ENCODE measurements at places on chromosomes 1 and 21.

DNA sequence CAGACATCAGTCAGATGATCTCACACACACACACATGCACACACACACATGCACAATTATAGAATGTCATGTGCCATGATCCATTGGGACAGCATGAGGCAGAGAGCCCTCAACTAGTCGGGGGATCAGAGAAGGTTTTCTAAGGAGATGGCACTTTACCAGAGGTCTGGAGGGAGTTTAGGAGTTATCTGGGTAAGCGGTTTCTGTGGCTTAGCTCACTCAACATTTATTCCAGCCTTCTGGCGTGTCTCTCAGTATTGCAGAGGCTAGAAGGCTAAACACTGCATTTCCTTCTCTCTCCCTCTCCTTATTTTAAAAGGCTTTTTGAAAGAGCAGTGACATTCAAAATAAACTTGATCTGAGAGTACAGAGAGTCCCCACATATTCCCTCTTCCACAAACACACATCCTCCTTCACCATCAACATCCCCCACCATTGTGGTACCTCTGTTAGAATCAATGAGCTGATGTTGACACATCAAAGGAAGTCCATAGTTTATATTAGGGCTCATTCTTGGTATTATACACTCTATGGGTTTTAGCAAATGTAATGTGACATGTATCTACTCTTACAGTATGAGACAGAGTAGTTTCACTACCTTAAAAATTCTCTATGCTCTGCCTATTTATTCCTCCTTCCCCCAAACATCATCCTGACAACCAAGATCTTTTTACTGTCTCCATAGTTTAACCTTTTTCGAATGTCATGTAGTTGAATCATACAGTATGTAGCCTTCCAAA lies 9.0 kb upstream of the PLA2G2A start:
- no peak for DNase-seq

DNA sequence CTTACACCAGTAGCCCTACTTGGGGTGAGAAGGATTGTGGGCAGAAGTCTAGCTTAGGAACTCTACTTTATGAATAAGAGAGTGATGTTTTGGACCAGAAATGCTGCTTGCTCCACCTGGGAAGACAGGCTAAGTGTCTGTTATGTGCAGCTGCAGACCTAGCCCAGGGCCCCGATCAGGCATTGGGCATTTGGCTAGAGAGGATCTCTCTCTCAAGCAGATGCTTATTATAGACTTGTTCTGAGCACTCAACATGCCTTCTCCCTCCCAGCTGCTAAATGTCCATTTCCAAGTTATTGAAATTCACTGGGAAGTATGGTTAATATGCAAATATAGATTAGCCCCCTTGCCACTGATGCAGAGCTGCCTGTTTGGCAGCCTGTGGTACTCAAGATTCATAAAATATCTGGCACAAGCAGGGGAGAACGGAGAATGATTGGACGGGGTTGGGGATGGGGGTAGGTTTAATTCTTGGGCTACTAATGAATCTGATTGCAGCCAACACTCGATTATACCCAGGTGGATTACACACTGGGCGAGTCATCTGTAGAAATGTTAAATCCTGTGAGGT lies 115.9 kb downstream of the KCND3 start:
- no peak for DNase-seq

GRCh38 chr1:1198423-1199140 lies 7.8 kb downstream of the TNFRSF18 start:
- DNase-seq: no peak

GRCh38 chr1:25875154-25875855 lies at the start of gene PAQR7:
TSS of gene PAQR7 (minus strand) at chr1:25875708. CDS start at chr1:25863839, 11,869 bp downstream.
- no peak for DNase-seq

DNA sequence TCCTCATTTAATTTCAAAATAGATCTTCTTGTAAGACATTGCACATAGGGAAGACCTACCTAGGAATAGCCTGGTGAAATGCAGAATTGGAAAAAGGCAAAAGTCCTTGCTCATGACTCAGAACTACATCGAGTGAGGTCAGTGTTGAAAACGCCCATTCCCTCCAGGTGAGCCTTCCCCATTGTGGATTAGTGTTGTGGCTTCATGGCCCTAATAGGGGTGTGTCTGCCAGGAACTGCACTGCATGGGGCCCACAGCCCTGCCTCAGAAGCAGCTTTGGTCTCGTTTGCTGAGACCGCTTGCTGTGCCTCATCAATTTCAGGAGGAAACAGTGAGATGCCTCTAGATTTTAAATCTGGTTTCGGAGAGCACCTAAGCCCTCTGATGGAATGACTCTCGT lies 17.0 kb downstream of the TFF3 start:
- DNase-seq: no peak

DNA sequence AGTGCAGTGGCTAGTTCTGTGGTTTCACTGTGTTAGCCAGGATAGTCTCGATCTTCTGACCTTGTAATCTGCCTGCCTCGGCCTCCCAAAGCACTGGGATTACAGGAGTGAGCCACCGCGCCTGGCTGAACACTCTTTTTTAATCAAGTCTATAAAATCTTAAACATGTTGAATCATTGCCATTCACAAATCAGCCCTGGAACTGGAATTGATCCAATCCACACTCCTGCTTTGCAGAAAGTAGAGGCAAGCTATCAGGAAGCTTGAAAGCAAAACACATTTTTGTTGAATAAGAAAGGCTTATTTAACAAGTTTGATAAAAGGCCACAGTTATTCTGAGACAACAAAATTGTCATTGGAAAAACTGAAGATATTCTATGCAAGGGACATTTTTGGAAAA lies 18.3 kb upstream of the EFHD2 start:
- DNase-seq: no peak

DNA sequence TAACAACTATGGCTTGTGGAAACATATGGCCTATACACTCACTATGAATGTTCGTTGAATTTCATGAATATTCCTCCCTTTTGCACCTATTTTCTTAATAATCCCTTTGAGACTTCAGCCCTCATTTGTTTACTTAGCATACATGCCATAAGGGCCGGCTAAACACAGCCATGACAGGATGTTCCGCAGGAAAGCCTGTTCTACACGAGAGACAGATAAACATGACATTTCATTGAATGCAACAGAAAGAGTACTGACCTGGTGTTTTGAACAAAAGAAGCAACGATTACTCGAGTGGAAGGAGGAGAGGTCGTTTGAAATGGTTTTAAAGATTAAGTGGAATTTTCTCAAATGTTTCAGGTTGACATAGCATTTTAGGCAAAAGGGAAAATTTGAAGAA lies 459.5 kb upstream of the CXADR start:
- no peak for DNase-seq

DNA sequence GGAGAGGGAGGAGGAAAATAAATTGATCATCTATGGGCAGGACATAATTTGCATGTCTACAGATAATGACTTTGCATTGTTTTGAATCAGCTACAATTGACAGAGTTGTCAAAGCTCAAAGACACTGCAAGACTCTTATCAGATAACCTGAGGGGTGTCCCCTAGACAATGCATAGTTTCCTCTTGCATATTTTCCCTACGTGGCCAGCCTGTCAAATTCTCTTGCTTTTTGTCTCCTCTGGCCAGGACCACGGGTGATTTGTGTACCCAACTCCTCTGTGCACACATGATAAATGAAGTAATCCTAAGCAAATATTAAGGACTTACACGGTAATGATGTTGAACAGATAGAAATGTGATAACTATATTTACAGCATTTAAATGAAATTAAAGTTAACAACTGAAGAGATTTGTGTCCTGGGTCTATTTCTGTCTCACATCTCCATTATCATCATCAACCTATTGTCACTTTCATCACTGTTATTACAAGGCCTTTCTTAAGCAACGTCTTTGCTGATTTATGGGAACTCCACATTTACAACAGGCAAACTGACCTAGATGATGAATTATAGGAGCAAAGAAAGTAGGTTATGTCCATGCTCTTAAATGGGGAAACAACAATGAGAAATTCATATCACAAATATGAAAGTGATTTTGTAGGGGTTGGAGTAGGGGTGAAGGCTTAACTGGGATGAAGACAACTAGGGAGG lies 18.8 kb downstream of the BATF3 start:
- DNase-seq: no peak

DNA sequence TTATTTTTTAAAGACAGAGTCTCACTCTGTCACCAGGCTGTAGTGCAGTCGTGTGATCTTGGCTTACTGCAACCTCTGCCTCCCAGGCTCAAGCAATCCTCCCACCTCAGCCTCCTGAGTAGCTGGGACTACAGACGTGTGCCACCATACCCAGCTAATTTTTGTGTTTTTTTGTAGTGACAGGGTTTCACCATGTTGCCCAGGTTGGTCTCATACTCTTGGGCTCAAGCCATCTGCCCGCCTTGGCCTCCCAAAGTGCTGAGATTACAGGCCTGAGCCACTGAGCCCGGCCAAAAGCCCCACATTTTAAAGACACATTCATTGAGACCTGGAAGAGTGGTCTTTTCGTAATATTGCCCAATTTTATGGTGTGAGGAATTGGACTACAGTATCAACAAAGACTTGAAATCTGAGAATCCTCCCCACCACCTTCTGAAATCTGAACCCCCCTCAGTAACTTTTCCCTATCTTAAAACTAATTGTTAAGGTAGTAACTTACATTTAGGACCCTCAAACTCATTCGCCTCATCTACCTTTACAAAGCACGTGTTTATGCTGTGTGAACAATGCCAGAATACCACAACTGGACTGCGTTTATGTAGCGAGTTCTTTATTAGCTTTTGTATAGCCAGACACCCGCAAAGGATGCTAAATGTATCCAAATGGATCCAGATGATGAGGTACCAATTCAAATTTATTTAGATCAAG lies 2.7 kb downstream of the ERRFI1 start:
- no peak for DNase-seq

DNA sequence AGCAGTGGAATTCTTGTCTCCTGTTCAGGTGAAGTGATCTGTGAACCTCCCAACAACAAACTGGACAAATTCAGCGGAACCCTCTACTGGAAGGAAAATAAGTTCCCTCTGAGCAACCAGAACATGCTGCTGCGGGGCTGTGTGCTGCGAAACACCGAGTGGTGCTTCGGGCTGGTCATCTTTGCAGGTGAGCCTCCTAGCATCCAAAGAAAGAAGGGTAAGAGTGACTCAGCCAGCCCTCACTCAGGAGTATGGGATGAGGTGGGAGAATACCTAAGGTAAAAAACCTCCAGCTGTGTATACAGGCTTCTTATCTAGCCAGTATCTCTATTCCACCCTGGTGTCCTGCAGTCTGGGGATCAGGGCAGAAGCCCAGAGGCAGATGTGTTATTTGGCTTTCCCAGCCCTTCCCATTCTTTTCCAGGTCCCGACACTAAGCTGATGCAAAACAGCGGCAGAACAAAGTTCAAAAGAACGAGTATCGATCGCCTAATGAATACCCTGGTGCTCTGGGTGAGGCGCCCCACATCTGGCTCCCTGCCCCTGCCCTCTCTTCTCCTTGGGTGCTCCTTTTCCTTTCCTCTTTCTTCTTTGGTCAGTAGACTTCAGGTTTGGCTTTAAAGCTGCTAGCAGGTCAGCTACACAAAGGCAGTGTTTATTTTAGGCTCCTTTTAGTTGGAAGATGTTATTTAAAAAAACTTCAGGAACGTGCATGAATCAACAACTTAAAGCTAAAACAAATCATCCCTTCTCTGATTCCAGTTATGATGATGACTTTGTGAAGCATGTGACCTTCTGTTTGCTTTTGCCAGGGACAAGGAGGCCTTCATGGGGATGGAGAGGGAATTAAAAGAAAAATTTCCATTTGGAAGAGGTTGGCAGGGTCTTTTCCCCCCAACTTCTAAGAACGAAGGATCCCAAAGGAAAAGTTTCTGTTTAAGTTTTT lies 9.0 kb downstream of the ATP8B2 start:
- no peak for DNase-seq

DNA sequence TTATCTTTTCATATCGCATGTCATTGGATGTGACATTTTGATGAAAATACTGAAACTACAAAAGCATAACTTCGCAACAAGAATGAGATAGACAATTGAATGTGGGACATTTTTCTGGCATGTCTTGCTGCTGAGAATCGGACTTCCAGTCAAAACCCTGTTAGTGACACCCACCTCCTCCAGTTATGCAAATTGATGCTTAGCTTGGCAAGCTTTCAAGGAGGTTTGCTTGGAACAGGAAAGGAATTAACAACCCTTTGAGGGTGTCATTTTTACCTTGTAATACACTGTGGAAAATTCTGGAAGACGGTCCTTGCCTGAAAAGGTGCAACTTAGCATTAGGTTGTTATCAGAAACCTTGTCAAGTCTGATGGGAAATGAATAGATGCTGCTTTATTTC lies 38.8 kb upstream of the FAM3B start:
- no peak for DNase-seq

GRCh38 chr21:34704119-34704518 lies 35.3 kb downstream of the CLIC6 start:
- DNase-seq: no peak

DNA sequence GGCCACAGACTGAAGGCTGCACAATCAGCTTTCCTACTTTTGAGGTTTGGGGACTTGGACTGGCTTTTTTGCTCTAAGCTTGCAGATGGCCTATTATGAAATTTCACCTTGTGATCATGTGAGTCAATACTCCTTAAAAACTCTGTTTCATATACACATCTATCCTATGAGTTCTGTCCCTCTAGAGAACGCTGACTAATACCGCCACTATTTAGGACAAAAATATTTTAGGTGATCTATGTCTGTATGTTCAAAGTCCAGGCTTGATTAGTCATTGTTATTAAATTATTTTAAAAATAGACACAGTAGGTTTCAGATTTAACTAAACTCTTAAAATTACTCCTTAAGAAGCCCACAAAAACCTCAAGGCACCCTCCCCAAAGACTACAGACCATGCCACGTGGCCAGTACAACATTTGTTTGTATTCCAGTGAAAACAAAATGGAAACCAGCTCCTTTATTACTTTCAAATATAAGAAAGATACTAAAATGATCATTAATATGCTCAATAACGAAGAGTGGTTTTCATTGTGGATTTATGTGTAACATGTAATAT lies 63.1 kb downstream of the TMPRSS15 start:
- DNase-seq: no peak

- DNase-seq: peak; percentile 19
These were observed 1030.9 kb downstream of the AMY1C start for GRCh38 chr1:104780470-104781078.

DNA sequence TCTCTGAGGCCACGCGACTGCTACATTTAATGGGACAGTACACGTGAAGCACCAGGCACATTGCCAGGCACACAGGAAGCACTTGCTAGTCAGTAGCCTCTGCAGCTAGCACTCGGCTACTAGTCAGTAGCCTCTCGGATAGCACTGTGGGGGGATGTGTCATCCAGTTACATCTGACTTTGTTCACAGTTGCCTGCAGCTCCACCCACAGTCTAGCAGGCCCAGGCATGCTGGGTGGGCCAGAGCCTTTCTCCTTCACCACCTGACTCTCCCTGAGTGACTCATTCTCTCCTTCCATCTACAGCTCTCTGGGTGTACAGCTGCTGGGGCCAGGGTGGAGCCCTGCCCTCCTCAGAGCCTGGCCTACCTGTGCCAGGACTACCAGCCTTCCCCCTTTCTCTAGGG lies 51.5 kb downstream of the PTPRF start:
- peak; percentile 93 for DNase-seq

DNA sequence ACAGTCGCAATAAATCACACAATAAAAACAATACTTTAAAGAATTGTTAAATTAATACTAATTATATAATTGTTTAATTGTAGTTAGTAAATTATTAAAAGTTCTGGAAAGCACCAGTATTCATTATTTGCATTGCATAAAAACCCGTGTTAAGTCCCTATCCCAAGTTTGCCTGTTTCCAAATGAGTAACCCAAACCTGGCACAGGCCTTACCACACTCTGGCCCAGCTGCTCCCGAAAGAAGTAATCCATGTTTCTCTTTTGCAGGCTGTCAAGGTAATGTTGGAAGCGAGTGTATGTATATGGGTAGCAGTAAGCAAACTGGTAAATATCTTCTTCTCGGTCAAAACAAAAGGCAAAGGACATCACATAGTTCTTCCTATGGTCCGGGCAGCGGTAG lies 268.7 kb upstream of the BEND5 start:
- DNase-seq: no peak

Data from NCI-H1436 treated with DMSO at 0.1 percent for 48 hours (cell line).